ENCODE measurements at places on chromosomes 2 and 18.
A peak's percentile ranks its signal among the peaks of the same experiment; 100 is the strongest.

- no peak for DNase-seq
These were observed 55.2 kb downstream of the TRAPPC12 start for GRCh38 chr2:3434654-3435053.

- no peak for DNase-seq
These were observed 980 bp upstream of the SULT1C4 start for GRCh38 chr2:108376774-108377173.

GRCh38 chr2:141498561-141498960 lies 632.3 kb downstream of the LRP1B start:
- DNase-seq: no peak

GRCh38 chr18:57025540-57025939 lies 121.3 kb upstream of the BOD1L2 start:
- DNase-seq: no peak

DNA sequence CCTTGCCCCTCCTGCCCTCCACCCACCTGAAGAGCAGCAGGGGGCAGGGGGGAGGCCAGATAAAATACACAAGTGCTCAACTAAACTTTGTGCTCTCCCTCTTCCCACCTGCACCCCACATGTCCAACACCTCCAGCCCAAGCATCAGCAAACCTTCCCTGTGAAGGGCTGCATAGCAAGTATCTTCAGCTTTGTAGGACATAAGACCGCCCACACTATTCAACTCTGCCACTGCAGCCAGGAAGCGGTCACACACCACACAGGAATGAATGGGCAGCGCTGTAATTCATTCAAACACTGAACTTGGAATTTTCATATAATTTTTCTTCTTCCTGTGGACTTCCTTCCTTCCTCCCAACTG lies 27.5 kb downstream of the TFCP2L1 start:
- DNase-seq: no peak

GRCh38 chr2:147135376-147135775 lies 709.5 kb upstream of the ACVR2A start:
- no peak for DNase-seq

- peak; percentile 27 for DNase-seq
These were observed 22.9 kb upstream of the DARS1 start for GRCh38 chr2:136008205-136008865.

DNA sequence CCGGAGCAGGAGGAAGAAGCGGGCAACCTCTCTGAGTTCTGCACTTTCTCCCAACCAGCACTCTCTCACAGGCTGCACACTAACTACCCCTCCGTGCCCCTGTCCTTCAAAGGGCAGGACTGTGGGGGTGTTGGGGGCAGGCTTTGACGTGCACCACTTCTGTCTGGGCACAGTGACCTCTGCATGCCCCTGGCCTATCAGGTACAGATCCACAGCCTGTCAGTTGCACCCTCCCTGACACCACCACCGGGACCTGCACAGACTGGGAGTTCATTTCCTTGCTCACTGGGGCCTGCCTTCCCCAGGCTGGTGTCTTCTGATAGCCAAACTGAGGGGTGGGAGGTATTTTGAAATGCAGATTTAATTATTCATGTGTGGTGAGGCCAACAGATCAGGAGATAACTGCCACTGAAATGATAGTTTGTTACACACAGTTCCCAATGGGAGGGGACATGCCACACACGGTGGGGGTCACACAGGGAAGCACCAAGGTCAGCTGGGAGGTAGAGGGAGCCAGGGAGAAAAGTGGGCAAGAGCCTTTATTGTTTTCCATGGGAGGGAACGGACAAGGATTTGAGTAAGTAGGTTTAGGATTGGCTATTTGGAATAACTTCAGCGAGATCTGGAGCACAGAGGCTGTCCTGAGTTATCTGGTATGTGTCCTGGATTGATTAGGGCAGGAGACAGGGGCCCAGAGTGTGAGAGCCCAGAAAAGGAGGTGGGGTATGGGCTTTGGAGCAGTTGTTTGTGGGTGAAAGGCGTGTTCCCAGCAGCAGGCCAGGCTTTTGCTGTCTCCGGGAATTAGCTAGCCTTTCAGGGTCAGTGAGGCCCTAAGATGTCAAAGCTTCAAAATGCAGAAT lies 251.6 kb downstream of the AFF3 start:
- no peak for DNase-seq

GRCh38 chr2:143950704-143951103 lies 569.2 kb downstream of the ZEB2 start:
- no peak for DNase-seq

DNA sequence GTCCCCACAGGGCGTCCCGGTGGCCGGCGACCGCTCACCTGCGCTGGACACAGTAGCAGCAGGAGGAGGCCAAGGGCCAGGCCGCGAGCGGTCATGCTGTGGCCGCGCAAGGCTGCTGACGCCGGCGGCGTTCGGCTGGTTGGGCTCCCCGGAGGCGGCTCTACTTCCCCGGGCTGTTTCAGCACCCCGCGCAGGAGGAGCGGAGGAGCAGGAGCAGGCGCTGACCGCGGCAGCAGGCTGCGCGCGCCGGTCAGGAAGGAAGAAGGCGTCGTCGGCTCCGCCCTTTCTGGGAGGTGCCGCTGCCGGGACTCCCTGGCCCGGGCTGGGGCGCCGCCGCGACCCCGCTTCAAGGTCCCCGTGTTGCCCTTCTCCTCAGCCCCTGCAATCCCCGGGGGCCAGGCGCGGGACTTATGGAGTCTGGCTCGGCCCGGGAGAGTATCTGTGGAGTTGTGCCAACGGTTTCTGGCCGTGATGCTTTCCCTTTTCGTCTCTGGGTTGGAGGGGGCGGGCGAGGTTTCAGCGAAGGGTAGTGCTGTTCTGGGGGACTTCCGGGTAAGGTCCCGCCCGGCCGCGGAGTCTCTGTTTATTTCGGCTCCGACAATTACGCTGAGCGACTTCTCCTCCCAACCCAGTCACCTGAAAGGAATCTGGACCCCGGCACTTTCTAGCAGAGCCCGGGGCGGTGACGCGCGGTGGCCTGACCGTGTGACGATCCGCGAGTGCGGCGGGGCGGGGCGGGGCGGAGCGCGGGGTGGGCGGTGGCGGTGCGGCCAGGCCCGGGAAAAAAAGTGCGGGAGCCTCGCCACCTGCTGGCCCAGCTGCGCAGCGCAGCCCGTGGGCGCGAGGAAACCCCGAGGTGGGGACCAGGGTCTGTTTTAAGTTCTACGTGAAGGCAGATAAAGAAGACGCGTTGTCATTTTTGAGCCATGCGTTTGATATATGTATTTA lies at the start of gene NPC1:
Gene NPC1, minus strand, starts transcription at position 258 of the 948 bp plus-strand sequence. Its CDS starts 163 bp downstream, at position 95.
- DNase-seq: peak; percentile 88

DNA sequence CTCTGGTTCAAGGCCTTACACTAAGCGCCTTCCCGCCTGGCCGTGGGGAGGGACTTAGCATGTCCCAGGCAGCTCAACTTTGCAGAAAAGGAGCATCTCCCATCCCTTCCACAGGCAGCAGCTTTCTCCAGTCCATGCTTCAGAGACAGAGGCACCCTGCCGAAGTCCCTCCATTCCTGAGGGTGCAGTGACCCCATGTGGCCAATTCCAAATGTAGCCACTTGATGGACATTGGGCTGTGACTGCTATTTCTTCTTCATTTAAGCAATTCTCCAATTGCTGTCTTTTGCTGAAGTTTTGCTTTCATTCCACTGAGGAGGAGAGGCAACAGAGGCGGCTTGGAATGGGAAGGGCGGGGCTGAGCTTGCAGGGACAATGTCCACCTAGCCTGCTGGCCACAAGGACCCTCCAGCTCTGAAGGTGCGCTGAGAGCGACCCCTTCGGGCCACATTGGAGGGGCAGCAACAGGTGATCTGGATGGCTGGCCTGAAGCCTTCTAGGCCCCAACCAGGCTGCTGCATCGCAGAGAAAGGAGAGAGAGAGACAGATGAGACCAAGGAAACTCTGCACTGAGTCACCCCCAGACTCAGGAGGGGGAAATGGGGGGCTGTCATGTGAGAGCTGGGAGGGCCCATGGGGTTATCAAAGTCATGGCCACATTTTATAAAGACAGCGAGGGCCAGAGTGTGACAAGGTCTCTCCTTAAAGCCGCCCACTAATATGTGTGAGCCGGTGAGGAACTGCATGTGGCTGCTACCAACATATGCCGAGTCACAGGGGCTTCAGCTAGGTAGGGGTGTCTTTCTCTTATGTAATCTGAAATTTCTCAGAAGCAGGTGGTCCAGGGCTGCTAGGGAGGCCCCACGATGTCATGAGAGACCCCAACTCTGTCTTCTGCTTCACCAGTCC lies 61.3 kb downstream of the LONRF2 start:
- DNase-seq: no peak

- DNase-seq: no peak
These were observed 34.8 kb upstream of the MGAT5 start for GRCh38 chr2:134218930-134219658.

DNA sequence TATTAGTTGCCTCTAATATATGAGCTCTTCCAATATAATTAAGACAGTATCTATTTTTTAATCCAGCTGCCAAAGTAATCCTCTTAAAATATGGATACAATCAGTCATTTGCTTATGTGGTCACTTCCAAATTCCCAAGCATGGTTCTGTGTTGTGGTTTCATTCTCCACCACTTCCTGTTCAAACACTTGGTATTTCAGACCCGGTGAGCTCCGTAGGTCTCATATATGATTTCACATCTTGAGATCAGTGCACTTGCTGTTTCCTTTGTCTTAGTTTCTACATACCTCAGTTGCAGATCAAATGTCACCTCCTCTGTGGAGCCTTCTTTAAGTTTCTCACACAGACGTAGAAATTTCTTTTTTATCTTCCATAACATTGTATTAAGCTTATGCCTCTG lies 254.2 kb downstream of the KCNS3 start:
- no peak for DNase-seq

- peak; percentile 21 for DNase-seq
These were observed 241.5 kb downstream of the ICOS start for GRCh38 chr2:204177977-204178522.

- DNase-seq: no peak
These were observed 96.8 kb downstream of the POLE4 start for GRCh38 chr2:75055142-75055819.

DNA sequence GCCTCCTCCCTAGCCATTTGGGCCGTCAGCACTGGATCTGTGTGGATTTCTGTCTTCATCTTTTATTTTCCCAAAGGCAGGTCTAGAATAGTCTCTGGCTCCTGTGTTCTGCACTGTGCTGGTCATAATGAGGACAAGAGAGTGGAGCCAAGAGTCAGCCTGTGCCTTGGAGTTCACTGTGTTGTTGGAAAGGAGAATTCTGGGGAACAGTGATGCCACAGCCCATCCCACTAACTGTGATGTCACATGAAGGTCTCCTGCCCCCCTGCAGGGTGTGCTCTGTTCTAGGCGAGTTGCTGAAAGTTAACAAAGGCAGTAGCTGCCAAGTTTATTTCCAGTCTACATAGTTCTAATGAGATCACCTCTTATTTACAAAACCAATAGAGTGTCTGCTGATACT lies 248.5 kb downstream of the TPGS2 start:
- no peak for DNase-seq

DNA sequence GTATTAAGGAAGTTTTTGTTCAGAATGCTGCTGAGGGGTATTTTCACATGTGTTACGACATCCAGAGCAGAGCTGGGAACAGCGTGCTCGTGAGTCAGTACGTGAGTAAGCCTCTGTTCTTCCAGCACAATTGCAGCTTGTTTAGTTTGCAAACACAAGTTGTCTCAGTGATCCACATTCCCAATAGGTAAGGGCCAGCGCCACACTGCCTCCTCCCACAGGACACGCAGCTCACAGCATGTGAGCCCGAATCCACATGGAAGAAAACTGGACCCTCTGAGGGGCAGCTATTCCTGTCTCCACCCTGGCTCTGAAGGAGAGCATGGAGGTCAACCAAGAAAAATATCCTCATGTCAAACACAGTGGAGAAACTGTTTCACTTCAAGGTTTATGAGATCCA lies 173.9 kb upstream of the PID1 start:
- no peak for DNase-seq

GRCh38 chr2:70904371-70905216 lies 31.1 kb upstream of the ATP6V1B1 start:
- DNase-seq: no peak

DNA sequence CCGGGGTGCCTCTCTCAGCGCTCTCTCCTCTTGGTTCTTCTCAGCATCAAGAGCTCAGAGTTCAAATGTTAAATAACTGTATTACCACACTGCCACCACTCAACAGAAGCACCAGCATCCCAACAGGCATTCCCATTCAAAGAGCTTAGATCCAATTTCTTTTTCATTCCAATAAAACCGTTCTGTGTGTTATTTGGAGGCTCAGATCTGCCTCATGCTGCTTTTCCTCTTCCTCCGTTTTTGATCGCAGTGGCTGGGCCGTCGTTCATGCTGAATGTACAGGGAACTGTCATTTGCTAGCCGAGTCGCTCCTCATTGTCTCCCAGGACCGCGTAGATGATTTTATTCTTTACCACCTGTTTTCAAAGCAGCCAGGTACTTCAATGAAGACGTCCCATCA lies 798.9 kb upstream of the SALL3 start:
- no peak for DNase-seq

- no peak for DNase-seq
These were observed 23.7 kb upstream of the GCG start for GRCh38 chr2:162175714-162176113.

GRCh38 chr2:37091873-37092272 lies 7.6 kb downstream of the GPATCH11 start:
- no peak for DNase-seq

- DNase-seq: no peak
These were observed 557 bp upstream of the DSG2 start for GRCh38 chr18:31497404-31497835.

DNA sequence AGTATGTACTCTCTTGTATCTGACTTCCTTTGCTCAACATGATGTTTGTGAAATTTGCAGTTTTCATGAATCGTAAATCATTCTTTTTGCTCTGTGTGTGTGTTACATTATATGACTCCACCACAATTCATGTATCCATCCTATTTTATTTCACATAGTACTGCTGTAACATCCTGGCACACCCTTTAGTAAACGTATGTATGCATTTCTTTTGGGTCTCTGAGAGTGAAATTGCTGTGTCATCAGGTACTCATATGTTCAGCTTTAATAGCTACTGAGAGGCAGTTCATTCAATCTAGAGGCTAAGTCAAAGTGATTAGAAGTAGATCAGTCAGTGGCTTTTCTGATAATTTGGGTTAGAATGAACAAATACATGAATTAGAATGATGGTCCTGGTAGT lies 118.8 kb downstream of the ESCO1 start:
- no peak for DNase-seq

DNA sequence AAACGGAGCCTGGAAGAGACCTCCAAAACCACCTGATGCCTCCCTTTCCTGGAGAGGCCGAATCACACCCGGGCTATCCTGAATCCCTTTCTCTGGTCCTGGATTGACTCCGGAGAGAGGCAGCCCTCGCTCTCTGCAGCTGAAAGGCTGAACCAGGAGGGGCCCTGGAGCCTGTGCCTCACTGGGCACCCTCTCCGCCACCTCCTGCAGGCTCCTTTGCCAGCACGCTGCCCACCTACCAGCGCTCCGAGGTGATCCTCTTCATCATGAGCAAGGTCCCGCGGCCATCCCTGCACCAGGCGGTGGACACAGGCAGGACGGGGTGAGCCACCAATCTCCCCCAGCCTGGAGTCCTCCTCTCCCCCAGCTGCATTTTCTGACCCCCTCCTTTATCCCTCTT lies 35.7 kb downstream of the POMC start:
- no peak for DNase-seq
